CD4-positive, alpha-beta memory T cell (primary cell): ENCODE measurements at places on chromosomes 2 and 18. TPM values are rescaled to one million over a fixed set of nuclear protein-coding genes. Genes with fewer than 3 reads are reported as not detected.

DNA sequence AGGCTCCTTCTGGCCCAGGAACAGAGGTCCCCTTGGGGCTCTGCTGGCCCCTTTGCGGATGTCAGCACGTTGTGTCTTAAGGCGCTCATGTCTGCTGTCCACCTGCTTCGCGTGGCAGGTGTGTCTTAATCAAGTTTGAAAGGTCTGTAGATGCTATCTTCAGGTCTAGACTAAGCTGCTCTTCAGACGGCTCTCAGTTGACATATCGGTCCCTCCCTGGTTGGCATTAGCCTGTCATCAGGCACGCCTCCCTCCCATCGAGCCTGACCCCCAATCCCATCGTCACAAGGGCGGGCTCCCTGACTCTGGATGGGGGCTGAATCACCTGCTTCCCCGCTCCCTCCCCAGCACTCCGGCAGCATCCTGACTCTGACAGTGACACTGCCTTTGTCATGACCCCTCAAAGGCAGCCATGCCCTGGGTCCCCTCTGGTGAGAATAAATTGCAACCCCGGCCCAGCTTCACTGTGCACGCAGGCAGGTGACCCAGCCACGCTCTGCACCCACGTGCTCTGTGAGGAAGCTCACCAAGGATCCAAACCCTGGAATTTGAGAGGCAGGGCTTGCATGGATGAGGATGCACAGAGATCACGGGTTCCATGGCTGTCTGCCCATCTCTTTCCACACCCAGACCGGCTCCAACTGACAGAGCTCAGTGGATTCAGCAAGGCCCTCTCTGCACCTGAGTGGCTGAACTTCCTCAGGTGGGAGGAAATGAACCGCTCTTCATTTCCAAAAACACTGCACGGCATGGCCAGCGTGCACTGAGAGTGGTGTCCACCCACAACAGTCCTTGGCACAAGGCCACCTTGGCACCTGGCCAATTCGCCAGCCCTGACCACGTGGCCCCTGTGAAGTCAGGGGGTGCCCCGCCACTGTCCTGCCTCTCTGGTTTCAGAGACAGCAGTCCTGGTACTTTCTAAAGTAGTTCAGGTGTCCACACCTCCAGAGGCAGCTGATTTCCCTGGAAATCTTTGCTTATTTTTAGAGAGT lies 110.2 kb upstream of the GPC1 start:
- H3K4me1 ChIP-seq: no peaks in the 10 kb centered on the region
- no peak for DNase-seq
- no peaks in the 10 kb centered on the region for H3K27me3 ChIP-seq
- H3K36me3 ChIP-seq: no peaks in the 10 kb centered on the region
- H3K27ac ChIP-seq: no peak overlapping the region

The DSC2 gene
- polyA plus RNA-seq: not detected

The ANTXR1 gene
- not detected for polyA plus RNA-seq

GRCh38 chr2:107747964-107748583 lies 78.6 kb upstream of the RGPD4 start:
- no peaks in the 10 kb centered on the region for H3K27me3 ChIP-seq
- no peak overlapping the region for H3K27ac ChIP-seq
- DNase-seq: no peak
- no peak overlapping the region for H3K4me3 ChIP-seq
- no peaks in the 10 kb centered on the region for H3K4me1 ChIP-seq

DNA sequence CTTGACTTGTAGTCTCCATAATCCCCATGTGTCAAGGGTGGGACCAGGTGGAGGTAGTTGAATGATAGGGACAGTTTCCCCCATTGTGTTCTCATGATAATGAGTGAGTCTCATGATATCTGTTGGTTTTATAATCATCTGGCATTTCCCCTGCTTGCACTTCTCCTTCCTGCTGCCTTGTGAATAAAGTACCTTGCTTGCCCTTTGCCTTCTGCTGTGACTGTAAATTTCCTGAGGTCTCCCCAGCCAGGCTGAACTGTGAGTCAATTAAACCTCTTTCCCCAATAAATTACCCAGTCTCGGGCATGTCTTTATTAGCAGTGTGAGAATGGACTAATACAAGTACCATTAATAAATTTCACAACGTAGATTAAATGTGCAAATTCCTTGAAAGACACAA lies 102.3 kb upstream of the EPB41L5 start:
- no peak overlapping the region for H3K27ac ChIP-seq
- no peaks in the 10 kb centered on the region for H3K4me1 ChIP-seq
- no peaks in the 10 kb centered on the region for H3K36me3 ChIP-seq
- no peak for DNase-seq
- H3K27me3 ChIP-seq: no peaks in the 10 kb centered on the region

DNA sequence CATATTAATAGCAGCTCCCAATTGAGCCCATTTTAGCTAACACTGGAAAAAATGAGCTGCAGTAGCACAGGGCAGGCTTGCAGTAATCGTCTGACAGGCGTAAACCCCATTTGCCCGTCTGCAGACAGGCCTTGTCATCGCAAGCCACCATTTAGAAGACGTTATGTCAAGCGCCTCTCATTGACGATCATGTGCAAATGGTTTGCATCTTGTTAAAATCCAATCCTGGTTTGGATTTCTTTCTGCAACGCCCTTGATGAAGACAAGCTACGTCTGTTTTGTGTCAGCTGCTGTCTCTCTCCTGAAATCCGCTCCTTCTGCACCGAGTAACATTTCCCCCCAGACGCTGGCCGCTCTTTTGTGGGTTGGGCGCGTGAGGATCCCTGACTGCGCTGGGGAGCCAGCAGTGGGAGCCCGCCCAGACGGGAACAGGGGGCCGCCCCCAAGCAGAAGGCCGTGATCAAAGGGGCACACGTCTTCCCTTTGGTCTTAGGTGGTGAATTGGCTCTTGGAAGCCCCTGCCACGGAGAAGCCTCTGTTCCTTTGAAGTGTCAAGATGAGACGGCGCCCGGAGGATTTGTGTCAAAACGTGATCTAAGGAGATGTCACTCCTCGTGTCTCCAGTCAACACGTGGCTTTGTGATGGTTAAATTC lies 84.2 kb upstream of the GPC1 start:
- H3K4me3 ChIP-seq: no peak overlapping the region
- no peaks in the 10 kb centered on the region for H3K4me1 ChIP-seq
- DNase-seq: no peak
- H3K27me3 ChIP-seq: no peaks in the 10 kb centered on the region
- no peak overlapping the region for H3K27ac ChIP-seq
- H3K36me3 ChIP-seq: no peaks in the 10 kb centered on the region

The AQP12A gene
- not detected for polyA plus RNA-seq

- no peaks in the 10 kb centered on the region for H3K27me3 ChIP-seq
- no peaks in the 10 kb centered on the region for H3K36me3 ChIP-seq
- no peak overlapping the region for H3K4me3 ChIP-seq
- H3K4me1 ChIP-seq: no peaks in the 10 kb centered on the region
Measured at GRCh38 chr2:24855022-24855622, 61.9 kb downstream of the CENPO start.
